ENCODE measurements at places on chromosomes 5 and 9.

DNA sequence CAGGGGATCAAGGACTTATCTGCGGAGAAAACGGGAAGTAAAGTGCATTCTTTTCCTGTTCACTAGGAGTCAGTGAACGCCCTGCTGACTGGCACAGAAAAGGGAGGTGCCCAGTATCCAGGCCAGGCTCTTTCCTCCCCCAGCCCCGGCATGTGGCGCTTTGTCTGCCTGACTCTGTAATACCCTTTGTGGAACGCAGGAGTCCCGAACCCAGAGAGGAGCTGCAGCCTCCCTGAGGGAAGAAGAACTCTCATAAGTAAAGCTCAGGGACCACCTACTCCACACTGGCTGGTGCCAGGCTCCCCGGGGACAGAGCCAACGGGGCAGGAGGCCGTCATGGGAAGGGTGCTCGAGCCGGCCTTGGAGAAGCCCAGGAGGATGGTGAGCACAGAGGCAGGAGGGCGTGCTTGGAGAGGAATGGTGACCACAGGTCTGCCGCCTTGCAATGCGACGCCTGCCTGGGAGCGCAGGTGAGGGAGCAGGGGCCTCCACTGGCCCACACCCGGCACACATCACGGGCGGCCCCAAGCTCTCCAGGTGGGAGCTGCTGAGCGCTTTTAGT is 31.5 kb downstream of the VAV2 start:
- no peak for DNase-seq

GRCh38 chr5:15384176-15384575 is 115.8 kb upstream of the FBXL7 start:
- no peak for DNase-seq

DNA sequence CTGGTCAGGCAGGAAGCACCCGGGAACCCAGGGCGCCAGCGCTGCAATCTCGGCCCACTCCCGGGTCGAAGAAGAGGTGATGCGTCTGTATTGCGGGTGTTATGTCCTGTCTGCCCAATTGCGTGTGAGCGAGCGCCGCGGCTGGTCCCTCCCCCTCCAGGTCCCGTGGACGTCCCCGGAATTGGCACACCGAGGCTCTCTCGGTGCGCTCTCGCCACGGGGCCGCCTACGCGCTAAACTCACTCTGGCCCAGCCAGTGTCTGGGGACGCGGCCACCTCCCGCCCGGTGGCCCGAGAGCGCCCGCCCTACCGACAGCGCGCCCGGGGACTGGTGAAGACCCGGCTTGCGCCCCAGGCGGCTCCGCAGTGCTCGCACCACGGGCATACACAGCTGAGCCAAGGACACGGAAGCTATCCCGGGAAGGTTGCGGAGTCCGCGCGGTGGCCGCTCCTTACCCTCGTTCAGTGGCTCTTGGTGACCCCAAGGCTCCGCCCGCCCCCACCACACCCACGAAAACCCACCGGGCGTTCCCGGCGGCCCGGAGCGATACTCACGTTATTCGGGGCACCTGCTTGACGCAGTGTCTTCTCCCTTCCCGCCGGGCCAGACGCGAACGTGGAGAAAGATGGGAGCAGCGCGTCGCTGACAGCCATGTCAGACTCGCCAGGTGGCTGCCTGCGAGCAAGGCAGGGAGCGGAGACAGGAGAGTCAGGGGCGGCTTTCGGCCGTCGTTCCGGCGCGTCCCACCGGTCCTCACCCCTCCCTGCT is 1.0 kb downstream of the KLF4 start:
- peak; percentile 13 for DNase-seq

DNA sequence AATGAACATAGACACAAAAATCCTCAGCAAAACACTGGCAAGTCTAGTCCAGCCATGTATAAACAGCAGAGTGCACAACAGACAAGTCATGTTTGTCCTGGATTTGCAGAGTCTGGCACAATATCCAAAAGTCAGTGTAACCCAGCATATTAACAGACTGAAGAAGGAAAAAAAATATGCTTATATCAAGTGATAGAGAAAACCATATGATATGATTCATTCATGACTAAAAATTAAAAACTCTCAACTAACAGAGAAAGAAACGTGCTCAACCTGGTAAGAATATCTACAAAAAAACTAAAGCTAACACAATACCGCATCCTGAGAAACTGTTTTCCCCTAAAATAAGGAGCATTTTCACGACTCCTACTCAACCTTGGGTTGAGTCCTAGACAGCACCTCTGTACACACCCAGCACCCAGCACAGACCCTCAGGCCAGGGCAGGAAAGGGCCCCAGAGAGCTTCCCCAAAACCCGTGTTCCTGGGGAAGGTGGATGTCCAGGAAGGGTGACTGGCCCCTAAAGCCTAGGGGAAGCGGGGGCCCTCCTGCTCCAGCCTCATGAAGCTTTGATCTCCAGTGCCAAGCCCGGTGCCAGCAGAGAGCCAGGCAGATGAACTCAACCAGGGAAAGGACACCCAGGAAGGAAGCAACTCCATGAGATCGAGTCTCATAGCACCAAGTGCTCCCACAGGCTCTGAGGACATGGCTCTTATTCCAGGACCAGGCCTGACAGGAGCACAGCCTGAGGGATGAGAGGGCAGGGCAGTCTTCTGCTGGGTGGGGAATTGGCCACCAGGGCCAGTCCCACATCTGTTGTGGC is 38.9 kb downstream of the ADAMTS2 start:
- DNase-seq = no peak

- no peak for DNase-seq
Measured at GRCh38 chr9:69798744-69799143, 21.9 kb upstream of the CFAP95 start.

DNA sequence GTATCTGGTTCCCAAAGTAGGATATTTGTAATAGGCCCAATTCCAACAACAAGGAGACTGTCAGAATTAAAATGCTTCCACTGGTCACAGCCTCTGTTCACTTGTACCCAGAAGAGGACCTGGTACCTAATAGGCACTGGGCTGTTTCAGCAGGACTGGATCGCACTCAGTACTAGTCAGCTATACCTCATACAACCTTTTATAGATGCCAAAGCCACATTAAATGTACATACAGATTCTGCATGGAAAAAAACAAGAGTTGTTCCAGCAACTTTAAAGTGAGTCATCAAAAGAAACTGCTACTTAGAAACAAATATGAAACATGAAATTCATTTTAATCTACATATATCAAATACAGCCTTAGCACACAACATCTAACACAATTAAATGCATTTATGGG is 87.5 kb downstream of the GPR21 start:
- DNase-seq = no peak

DNA sequence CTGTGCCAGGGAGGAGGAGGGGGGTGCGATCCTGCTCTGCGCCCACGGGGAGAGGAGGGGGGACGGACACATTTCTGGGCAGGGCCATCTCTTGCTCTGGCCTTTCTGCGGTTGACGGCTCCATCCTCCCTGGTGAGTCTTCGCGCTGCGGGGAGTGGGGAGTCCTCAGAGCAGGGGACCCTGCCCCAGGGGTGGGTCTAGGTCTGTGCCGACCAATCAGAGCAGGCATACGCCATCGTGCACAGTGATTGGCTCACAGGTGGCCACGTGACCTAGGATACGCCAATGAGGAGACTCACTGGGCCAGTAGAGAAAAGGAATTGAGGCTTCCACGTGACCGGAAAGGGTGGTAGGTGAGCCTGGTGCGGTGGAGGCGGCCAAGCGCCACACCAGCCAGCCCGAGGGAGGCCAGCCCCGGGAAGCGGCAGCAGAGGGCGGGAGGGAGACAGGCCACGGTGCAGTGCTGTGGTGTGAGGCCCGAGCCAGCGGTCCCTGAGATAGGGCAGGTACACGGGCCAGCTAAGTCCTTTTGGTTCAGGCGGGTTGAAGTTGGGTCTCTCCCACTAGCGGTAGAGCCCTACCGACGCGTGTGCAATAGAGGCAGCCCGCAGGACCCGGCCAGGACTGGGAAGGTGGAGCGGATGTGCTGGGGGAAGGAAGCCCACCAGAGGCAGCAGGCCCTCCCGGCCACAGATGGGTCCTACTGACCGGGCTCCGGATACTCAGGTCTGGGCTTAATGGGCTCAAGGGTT is 65.2 kb upstream of the RNF130 start:
- DNase-seq = no peak

GRCh38 chr5:60888359-60889061 is 44.4 kb upstream of the ELOVL7 start:
- DNase-seq = no peak

GRCh38 chr5:93585767-93586385 is 2.9 kb downstream of the NR2F1 start:
- DNase-seq = no peak

GRCh38 chr5:7578071-7578470 is 182.1 kb downstream of the ADCY2 start:
- DNase-seq = no peak

DNA sequence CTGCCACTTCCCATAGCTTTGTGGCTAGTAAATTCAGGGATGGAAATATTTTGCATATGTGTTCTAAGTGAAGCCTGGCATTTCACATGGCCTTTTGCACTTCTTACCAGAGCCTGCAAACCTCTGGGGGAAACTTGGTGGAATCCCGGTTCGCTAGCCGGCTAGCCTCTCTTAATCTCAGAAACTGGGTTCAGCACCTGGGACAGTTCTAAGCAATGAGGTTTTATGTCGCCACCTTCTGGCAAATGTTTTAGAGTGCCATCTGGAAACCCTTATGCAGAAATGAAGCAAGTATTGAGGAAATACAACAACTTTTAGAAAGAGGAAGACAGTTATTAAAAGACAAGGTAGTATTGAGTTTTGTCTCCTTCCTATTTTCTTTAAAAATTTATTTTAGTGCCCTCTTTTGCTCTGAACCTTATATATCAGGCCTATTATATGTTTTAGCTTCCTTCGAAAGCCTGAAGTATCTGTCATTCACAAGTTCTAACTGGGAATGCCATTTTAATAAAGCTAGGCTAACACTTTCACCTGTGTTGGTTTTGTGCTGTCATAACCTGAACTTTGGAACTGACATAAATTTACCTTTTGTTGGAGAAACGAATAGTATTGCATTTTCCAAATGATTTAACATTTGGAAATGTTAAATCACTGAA is 963 bp upstream of the HTR1A start:
- DNase-seq = peak; percentile 12

GRCh38 chr5:181260720-181261319 is at the start of gene TRIM52:
Gene TRIM52 (minus strand): TSS chr5:181261143. CDS start chr5:181260813, 330 bp downstream.
- no peak for DNase-seq

- no peak for DNase-seq
Measured at GRCh38 chr5:4947893-4948536, 192.1 kb upstream of the ADAMTS16 start.

DNA sequence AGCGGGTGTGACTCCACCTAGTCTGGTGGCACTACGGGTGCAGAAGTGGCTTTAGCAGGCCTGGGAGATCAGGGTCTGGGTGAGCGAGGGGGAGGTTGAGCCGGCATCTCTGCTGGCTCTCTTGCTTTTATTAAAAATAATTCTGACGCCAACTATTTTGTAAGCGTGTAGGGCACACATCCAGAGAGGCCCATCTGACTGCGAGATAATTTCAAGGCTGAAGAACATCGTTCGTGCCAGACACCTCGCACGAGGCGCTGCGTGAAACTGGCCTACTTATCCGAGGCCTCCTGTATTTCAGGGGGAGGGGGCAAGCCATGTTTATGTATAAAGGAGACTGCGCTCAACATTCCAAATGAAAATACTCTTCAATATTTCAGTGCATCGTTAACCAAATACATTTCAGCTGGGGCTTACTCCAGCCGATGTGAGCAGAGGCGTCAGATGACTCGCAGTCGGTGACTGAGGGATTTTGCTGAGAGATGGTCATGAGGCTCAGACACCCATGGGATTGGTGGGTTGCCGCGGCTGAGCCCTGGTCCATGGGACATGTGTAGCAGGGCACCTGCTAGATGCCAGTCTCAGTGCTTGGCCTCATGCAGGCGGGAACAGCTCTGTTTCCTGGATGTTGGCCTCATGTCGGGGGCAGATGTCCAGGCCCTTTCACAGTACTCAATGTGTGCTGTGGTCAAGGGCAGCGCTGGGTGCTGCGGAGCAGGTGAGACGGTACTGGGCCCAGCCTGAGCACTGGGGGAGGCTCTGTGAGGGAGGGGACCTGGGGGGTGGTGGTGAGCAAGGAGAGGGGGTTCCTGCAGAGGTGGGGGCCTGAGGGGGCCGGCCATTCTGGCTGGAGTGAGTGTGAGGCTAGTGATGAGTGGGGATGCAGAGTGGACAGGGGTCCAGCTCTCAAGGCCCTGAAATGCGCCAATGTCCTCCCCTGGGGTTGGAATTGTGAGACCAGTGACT is 201.5 kb downstream of the DAB2IP start:
- DNase-seq = no peak

GRCh38 chr5:112267231-112267630 is 151.8 kb downstream of the EPB41L4A start:
- no peak for DNase-seq

DNA sequence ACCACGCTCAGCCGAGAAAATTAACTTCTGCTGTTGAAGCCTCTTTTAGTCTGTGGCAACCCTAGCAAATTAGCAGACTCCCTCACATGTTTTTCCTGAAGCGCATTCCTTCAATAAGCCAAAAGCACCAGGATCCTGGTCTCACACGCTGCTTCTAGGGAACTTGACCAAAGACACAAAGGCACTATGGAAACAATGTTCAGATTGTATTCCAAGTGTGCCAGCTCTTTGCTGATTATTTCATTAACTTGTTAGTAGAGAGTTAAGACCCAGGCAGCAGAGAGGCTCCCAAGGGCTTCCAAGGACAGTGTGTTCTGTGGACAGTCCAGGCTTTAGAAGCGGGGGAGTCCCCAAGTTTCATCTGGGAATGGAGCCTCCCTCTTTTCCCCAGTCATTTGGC is 94.4 kb upstream of the BASP1 start:
- no peak for DNase-seq

DNA sequence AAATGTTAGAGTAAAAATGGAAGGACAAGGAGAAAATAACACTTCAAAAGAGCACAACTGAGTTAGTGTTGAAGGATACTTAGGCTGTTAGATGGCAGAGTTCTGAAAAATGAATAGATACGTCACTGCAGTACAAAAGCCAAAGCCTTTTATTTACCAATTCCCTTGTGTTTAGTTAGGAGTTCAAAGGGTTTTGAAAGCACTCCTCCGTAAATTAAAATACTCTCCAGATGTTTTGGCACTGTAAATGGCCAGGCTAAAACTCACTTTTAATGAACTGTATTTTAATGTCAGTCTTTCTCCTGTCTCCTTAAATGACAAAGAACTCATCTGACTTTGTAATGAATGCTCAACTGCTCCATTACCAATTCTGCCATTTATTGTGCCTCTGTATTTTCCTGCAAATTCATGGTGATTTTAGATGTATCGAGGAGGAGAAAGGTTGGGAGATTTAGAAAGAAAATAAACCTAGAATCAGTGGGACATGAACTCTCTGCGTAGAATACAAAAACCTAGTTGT is 1727.2 kb downstream of the MAT2B start:
- DNase-seq = no peak

- DNase-seq = no peak
Measured at GRCh38 chr5:39547553-39548154, 122.9 kb upstream of the DAB2 start.

- no peak for DNase-seq
Measured at GRCh38 chr5:178832618-178833201, 27.0 kb upstream of the ZNF354B start.

GRCh38 chr5:82097-82496 is 9.9 kb upstream of the PLEKHG4B start:
- DNase-seq = no peak
